Activated CD8-positive, alpha-beta memory T cell treated with anti-CD3 and anti-CD28 coated beads, Interleukin-2, amount 50 U/mL, for 4 hours (primary cell): ENCODE measurements at places on chromosomes 4 and X.

GRCh38 chr4:7801001-7801400 lies 138.7 kb downstream of the AFAP1 start:
- DNase-seq = no peak

- no peak for DNase-seq
Observed at GRCh38 chrX:113330416-113330815, 489.8 kb upstream of the AMOT start.

DNA sequence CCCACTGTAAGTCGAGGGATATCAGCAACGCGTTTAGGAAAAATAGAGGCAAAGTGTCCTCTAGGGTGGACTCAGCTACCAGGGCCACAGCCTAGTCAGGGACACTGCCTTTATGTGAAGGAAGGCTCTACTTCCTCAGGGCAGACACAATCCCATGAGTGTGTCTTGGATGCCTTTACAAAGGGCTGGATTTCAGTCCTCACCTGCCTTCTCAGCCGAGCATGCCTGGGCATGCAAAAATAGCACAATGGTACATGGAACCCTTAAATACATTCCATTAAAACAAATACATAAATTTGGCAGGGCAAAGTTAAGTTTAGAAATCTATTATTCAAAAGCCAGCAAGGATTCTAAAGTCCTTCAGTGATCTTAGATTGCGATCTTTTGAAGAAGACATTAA lies 51.1 kb downstream of the DMD start:
- DNase-seq = no peak

- no peak for DNase-seq
Observed at GRCh38 chr4:81179326-81179725, 35.7 kb downstream of the PRKG2 start.

DNA sequence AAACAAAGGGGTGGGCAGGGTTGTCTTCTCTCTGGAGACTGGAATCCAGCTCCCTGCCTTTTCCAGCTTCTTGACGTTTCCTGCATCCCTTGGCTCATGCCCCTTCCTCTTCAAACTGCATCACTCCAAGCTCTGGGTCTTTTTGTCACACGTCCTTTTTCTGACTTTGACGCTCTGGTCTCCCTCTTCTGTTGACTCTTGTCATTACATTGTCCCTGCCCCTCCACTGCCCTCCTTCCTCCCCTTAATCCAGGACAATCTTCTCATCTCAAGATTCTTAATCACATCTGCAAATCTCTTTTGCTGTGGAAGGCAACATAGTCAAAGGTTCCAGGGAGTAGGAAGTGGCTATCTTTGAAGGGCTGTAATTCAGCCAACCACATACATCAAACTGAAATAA lies 178.3 kb downstream of the TMA16 start:
- DNase-seq = no peak

DNA sequence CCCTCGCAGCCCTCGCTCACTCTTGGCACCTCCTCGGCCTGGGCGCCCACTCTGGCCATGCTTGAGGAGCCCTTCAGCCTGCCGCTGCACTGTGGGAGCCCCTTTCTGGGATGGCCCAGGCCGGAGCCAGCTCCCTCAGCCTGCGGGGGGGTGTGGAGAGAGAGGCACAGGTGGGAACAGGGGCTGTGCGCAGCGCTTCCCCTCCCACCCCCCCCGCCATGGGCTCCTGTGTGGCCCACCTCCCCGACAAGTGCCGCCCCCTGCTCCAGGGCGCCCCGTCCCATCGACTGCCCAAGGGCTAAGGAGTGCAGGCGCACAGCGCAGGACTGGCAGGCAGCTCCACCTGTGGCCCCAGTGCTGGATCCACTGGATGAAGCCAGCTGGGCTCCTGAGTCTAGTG lies 220.2 kb downstream of the STPG2 start:
- DNase-seq = no peak

DNA sequence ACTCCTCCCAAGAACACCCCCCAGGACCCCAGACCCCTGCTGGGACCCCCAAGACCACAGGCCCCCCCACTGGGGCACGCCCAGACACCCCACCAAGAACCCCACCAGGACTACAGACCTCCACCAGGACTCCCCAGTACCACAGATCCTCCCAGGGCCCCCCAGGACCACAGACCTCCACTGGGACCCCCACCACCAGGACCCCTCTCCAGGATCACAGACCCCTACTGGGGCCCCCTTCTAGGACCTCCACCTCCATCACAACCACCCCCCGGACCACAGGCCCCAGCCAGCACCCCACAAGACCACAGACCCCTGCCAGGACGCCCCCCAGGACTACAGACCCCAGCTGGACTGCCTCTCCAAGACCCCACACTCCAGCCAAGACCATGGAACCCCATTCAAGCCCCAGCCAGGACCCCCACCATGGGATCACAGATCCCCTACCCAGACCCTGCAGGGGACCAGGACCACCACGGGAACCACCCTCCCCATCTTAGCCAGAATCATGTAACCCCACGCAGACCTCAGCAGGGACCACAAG lies 855 bp upstream of the DHRSX start:
- no peak for DNase-seq

GRCh38 chr4:183100827-183101226 lies 1.8 kb downstream of the WWC2 start:
- DNase-seq = no peak

DNA sequence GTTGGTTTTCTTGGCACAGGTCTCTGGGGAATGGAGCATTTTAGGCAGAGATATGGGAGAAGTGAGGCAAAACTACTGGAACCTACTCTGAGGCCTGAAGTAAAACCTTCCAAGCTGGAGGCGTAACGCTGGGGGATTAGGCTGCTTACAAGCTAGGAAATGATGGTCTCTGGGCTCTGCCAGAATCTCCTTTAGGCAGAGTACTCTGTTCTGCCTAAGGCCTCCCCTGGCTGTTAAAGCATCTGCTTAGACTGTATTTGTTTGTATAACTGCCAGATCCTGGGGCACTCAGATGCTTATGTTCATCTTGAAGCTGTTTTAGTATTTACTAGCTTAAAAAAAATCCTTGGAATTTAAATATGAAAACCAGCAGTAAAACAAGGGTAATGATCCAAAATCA lies 822.2 kb downstream of the RPA4 start:
- DNase-seq = no peak

DNA sequence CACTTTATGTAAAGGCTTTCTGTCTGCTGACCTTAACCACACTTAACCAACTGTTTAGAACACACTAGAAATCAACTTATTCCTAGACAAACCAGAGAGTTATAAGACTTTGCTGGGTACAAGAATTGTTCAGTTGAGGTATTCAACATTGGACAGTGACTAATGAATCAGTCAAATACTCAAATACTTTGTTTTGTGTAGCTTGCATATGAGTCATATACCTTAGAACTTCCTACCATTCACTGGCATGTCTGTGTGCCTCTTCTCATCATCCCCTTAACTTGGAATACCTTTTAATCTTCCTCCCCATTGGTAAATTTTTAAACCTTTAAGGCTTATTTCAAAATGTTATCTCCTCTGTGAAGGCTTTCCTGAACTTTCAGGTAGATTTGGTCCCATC lies 708.8 kb upstream of the GRIA3 start:
- no peak for DNase-seq

DNA sequence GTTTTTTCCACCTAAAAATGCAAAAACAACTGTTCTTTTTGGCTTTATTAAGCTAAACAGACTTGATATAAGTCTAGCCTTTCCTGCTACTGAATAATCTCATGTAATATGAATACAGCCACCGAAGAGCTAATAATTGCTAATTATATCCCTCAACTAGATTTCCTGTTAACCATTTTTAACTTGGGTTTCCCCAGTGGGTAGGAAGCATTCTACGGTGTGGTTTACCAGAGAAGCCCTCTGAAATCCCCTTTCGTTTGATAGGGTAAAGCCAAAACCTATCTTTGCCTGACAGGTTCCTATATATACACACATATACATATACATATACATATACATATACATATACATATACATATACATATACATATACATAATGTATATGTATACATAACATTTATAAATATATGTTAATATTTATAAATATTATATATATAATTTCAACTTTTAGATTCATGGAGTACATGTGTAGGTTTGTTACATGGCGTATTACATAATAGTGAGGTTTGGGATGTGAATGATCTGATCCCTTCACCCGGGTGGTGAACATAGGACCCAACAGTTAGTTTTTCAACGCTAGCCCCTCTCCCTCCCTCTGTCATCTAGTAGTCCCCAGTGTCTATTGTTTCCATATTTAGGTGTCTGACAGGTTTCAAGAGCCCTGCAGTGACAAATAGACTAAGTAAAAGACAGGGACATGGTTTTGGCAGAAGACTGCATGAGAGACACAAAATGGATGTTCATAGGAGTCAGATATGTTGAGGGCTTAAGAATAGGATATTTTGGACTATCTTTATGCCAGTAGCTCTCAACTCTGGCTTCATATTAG lies 62.4 kb downstream of the ATXN3L start:
- DNase-seq = no peak

- DNase-seq = no peak
Observed at GRCh38 chr4:16265820-16266219, 39.5 kb upstream of the TAPT1 start.

GRCh38 chrX:119488749-119489148 lies 20.5 kb downstream of the SLC25A5 start:
- peak; percentile 28 for DNase-seq

DNA sequence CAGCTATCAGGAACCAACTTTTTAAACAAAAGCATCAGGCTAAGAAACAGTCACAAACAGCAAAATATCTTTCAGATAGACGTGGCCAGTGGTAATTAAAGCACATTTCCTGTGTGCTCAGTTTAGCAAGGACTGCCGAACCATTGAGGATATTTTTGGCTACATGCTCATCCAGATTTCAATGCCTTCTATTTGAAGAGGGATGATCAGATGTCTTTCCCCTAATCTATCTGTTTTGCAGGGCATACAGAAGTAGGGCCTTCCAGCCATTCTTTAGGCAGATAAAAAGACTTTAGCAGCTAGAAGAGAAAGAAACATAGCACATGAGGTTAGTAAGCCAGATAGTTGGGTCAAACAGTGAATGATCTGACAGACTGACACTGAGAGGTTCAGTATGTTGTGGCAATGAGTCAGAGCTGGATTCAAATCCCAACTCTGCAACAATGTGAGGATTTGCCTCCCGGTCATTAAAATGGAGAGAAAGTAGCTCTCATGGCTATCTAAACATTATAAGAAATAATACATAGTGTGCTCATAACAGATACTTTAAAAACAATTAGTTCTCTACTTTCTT lies 100.0 kb upstream of the PRKG2 start:
- DNase-seq = no peak

DNA sequence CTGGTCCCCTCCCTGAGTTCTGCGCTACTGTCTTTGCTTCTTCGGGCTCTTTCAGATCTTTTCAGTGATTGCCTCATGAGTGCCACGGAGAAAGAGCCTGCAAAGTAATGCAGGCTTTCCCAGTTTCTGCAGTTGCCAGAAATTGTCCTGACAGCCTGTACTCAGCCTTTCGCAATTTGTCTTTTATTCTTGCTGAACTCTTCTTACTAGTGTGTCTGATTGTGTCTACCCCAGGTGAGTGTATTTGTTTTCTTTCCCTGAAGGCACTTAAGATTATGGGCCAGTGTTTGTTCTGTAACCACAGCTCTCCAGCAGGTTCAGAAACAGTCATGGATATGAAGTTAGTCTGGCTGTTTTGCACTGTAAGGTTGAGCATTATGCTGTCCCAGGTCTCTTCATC lies 47.1 kb downstream of the FAM193A start:
- DNase-seq = no peak

GRCh38 chr4:154086247-154086646 lies 297.4 kb upstream of the SFRP2 start:
- DNase-seq = no peak

DNA sequence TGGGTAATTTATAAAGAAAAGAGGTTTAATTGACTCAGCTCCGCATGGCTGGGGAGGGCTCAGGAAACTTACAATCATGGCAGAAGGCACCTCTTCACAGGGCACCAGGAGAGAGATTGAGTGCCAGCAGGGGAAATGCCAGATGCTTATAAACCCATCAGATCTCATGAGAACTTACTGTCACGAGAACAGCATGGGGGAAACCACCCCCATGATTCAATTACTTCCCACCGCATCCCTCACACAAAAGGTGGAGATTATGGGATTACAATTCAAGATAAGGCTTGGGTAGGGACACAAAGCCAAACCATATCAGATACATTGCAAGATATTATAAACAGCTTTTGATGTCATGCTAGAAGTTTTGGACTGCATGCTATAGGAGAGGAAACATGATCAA lies 204.3 kb downstream of the VEGFC start:
- DNase-seq = no peak

GRCh38 chrX:150163221-150163930 lies 199.7 kb upstream of the MAMLD1 start:
- DNase-seq = no peak

GRCh38 chr4:140158365-140159030 lies 4.5 kb upstream of the MAML3 start:
- DNase-seq = no peak

DNA sequence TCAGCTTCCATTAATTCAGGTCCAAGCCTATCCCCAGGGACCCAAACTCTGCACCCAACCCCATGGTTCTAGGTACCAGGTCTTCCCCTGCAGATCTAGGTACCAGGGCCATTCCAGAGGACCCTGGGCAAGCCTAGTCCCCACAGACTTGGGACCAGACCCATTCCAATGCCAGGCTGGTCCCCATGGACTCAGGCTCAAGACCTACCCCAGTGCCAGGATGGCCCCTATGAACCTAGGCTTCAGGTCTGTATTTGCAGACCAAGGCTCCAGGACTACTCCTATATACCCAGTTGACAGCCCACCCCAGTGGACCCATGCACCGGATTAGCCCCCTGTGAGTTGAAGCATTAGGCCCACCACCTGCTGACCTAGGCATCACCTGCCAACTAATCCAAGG lies 8.9 kb downstream of the MTHFD2L start:
- no peak for DNase-seq

GRCh38 chrX:68719181-68719903 lies 71.9 kb downstream of the STARD8 start:
- DNase-seq = no peak

DNA sequence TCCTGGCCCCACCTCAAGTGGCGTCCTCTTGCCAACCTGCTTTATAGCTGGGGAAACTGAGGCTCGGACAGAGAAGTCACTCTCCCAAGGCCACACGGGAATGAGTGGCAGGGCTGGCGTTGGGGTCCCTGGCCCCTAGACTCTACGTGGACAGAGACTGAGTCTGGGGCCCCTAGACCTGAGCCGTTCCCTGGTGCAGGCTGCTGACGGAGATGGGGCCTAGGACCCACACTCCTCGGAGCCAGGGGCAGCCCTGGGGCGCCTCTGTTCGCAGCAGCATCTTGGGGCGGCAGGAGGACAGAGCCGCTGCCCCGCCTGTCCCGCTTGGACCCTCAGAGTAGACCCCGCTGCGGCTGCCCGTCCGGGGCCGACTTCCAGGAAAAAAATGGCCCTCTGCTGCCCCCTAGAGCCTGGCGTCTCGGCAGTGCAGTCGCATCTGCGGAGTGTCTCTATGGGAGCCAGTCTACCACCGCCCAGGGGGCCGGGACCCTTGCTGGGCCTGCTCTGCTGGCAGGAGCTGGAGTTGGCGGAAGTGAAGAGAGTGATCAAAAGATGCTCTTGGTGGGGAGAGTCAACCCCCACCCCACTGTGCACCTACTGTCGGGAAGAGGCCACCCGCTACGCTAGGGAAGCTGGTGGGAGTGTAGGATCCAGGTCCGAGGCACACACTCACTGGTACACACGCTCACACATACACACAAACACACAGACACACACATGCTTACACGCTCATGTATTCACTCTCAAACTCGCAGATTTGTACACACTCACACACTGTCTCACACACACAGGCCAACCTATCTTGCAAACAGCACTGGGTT lies 220.1 kb downstream of the AFAP1 start:
- peak; percentile 67 for DNase-seq
